Peyer's patch (tissue), 4 donors: ENCODE measurements at places on chromosomes 7 and 10. TPM values are rescaled to one million over a fixed set of nuclear protein-coding genes. Genes with fewer than 3 reads are reported as not detected.

GRCh38 chr7:26868841-26869495, 4.6 kb upstream of the SKAP2 start:
- DNase-seq, result no peak

- DNase-seq, result no peak
Observed at GRCh38 chr7:78149787-78150186, 351.2 kb downstream of the PHTF2 start.

GRCh38 chr10:77611670-77612069, 25.9 kb downstream of the KCNMA1 start:
- no peak for DNase-seq

UCN3 gene
- 2.0 TPM for total RNA-seq

- no peak for DNase-seq
Observed at GRCh38 chr7:137142376-137142775, 201.2 kb downstream of the PTN start.

GRCh38 chr7:44801890-44802289, 5.4 kb downstream of the PPIA start:
- DNase-seq, result no peak

- DNase-seq, result no peak
Observed at GRCh38 chr10:129658376-129659072, 191.5 kb downstream of the MGMT start.

MBL2 gene
- total RNA-seq, result not detected

CTAGE8 gene
- 13.5 TPM for total RNA-seq

- no peak for DNase-seq
Observed at GRCh38 chr7:126370038-126370668, 882.6 kb downstream of the GRM8 start.

GRID2IP gene
- total RNA-seq, result 0.40 TPM

- DNase-seq, result no peak
Observed at GRCh38 chr10:73899423-73899822, 11.5 kb upstream of the PLAU start.

DNA sequence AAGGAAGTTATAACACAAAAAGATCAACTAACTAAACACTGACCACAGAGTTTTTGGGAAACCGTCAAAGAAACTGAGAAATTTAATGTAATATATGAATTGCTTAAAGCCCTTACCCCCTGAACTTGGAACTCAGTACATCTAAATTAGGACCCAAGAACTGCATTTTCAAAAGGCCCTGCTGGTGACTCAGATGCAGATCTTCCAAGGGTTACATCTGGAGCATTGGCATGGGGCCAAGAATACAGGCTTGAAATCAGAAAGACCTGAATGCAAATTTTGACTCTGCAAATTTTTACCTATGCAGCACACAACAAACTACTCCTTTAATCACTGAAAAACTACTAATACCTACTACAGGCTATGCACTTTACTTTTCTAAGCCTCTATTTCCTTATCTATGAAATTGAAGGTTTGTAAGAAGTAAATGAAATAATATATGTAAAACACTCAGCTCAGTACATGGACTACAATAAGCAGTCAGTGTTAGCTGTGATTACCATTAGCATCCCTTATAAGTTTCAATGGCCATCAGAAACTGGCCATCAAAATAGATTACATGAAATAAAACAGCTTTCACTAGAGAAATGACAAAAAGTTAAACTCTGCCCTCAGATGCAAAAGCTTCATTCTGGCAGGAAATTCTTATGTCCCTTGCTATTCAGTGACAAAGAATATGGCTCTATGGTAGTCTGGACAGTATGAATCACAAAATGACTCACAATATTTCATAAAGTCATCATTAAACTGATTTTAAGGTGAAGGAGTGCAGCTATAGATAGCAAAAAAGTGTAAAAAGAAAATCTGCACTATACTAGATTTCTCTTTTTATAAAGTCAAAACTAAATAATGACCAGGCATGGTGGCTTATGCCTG, 43.6 kb downstream of the NSUN6 start:
- no peak for DNase-seq

DNA sequence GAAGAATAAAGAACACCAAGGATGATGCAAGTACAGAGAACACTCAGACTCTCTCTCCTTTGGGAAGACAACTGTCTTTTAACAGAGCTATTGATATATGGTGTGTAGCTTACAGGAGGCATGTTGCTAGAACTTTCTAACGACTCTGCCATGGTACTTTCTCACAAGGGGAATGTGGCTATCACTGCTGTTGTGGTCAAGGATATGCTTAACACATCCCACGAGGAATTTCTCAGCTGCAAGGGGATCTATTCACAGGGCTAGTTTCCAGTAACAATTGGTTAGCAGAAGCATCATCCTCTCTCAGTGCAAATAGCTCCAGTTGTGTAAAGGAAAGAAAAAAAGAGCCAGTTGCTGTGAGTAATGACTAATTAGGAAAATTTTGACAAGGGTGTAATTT, 826.0 kb downstream of the SORCS1 start:
- no peak for DNase-seq

MKI67 gene
- total RNA-seq, result 21.0 TPM

DNA sequence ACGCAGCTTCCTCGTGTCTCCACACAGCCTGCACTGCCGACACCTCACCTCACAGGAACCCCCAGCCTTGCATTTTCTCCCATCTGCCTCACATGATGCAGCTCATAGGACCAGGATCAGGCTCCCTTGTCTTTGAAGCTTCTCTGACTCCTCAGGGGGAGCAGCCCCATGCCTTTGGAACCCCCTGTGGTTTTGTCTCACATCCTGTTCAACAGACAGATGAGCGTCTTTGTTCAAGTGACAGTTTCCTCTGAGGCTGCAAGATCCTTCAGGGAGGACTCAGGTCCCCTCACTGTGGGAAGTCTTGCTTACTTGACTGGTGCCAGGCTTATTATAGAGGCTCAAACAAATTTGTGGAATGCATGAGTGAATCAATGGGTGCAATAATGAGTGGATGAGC, 667.1 kb downstream of the INHBA start:
- DNase-seq, result no peak
